ENCODE measurements at places on chromosomes 12 and 14.

DNA sequence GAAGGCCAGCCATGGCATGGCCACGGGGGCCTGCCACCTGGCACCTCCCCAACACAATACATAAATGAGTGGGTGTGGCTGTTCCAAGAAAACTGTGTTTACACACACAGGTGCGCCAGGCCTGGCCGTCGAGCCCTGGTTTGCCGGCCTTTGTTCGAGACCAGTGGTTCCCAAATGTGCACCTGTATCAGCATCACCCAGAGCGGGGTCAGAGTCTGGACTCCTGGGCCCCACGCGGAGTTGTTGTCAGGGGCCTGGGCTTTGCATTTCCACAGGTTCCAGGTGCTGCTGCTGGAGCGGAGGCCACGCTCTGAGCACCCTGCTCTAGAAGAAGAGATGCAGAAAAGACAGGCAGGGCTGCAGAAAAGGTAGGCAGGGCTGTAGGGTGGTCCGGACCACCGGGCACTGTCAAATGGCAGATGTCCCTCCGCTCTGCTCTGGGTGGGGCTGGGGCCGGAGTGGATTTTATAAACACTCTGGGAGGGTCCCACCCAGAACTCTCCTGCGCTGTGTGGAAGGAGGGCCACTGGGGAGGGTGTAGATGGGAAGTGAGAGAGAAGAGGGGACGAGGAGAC, 4.2 kb upstream of the ASPG start:
- no peak for DNase-seq

DNA sequence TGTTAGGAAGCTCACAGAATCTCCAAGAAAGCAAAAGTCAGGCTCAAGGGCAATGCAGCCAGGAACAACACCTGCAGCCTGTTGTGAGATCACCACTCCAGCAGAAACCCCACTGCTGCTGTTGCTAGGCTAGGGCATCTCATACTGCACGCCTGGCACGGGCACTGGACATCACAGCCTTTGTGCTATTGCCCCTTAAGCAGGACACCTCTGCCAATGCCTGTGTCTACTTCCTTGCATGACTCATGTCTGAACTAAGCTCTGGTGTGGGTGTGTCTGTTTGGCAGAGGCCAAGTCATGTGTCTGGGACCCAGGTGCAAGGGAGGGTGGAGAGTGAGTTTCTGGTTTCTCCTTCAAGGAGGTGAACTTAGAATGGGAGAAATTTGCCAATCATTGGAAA, 10.0 kb upstream of the DDX47 start:
- DNase-seq: peak; percentile 87

DNA sequence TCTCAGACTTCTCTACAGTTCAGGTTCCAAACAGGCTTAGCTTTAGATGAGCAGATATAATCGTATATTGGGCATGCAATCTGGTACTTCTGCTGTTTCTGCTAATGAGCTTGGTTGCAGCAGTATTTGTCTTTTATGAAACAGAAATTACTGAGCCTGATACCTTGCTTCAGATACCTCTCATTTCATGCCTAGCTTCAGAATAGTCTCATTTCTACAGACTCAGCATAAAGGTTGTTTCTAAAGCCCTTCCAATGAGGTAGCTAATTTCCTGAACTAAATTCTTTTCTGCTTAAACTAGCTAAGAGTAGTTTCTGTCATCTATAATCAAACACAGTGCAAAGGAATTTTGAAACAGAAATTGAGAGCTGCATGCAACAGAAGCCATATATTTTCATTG, 275.0 kb upstream of the KITLG start:
- no peak for DNase-seq

- no peak for DNase-seq
These were observed 582 bp downstream of the LRRIQ1 start for GRCh38 chr12:85036733-85037132.

GRCh38 chr12:109817627-109818231, 15.5 kb downstream of the TRPV4 start:
- DNase-seq: no peak

DNA sequence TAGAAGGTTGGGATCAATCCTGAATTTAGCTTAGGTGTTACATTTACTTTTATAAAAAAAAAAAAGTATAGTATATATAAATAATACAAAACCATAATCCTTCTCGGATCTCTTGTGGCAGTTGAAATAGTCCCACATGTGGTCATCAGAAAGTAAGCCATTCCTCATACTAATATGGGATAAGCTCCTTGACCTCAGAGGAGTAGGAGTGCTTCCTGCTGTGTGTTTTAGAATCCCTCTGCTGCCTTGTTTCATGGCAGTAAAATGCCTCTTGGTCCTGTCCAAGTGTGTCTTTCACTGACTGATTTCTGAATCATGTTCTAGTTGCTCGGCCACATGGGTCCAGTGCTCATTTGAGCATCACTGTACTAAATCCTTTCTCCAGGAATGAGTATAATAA, 117.0 kb downstream of the NTN4 start:
- no peak for DNase-seq

- DNase-seq: no peak
These were observed 20.7 kb downstream of the NT5DC3 start for GRCh38 chr12:103820361-103820760.

DNA sequence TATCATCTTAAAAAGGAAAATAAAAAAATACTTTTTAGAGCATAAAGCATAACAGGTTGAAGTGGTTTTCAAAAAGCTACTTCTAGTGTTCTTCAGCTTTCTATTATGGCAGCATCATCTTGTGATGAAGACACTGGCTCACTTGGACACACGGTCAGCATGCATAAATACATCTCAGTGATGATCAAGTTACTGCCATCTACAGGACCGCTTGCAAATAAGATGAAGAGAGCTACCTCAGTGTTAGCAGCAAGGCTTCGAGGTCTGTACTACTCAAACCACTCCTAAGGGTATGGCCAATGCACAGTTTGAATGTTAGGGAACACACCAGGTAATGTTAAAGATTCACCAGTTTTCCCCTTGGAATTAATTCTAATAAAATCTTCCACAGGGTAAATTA, 58.8 kb downstream of the GALC start:
- peak; percentile 6 for DNase-seq

- peak; percentile 95 for DNase-seq
These were observed 23.5 kb upstream of the PTPRB start for GRCh38 chr12:70660620-70661219.

GRCh38 chr14:52455291-52456088, 96.8 kb downstream of the TXNDC16 start:
- DNase-seq: peak; percentile 22

GRCh38 chr12:13288937-13289652, 92.6 kb downstream of the EMP1 start:
- no peak for DNase-seq

DNA sequence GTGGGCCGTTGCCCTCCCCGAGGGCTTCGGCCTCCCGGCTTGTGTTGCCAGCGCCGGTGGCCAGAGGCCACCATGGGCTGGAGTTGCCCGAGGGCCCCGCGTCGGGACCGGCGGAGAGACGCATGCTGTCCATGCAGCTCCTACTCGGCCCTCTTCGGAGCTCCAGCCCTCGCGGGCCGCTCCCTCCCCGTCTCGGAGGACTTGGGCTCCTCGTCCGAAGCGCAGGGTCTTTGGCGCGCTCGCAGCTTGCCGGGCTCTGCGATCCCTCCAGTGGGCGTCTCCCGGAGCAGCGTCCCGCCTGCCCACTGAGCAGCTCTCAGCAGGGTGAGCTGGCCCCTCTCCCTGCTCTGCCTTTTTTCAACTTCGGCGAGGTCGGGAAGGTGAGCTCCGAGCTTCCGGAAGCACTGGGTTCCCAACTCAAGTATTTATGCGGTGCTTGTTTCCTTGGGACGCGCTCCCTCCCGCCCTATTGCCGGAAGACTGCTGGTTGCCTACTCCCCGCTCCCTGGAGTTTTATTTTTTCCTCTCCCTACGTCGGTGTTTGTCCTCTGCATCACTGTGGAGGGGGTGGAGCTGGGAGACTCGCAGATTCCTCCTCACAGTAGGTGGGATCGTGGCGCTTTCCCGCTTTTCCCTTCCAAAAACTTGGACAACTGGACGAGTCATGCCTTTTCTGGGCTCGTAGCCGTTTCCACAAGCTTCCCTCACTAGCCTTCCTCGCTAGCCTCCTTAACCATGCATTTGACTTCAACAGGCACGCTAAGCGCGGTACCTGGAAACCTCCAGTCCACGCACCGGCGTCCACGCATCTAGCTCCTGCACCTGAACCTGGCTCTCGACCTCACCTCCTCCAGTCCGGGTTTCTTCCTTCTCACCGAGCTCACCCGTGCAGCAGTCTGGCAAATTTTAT, at the start of gene AVPR1A:
Gene AVPR1A, minus strand, starts transcription at position 489 of the 910 bp plus-strand sequence. Its CDS starts 365 bp downstream, at position 124.
- DNase-seq: no peak

- DNase-seq: peak; percentile 79
These were observed 9.0 kb downstream of the PITPNM2 start for GRCh38 chr12:123141615-123142517.

- DNase-seq: no peak
These were observed 2.8 kb upstream of the AAAS start for GRCh38 chr12:53324113-53324778.

DNA sequence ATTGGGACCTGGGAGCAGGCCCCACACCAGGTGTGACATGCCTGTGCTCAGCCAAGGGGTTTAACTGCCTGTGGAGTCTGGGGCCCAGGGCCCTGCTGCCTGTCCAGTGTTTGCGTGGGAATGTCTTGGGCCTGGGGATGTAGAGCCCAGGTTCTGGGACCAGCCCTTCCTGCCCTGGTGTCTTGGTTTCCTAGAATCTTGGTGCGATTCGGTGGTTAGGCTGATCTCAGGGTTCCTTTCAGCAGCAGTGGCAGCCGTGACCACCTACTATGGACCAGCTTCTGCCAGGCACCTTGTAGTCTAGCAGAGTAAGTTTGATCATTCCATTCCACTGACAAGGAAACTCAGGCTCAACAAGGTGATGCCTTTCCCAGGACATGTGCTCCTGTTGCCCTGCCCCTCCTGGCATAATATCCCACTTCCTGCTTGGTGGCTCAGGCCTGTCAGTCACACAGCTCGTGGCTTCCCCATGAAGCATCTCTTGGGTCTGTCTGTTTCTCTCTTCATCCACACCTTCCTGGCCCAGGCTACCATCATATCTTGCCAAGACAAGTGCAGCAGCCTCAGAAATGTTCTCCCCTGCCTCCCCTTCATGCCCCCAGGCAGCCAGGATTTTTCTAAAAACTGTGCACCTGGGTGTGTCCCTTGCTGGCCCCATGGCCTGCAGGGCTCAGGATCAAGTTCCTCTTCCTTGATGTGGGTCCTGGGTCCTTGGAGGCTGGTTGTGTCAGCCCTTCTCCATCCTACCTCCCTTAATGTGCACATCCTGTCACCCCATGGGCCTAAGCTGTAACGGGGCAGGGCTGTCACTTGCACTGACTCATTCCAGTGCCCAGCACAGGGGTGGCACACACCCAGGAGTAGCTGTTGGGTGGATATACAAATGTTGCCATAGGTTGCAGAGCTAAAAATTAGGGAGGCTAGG, 101.6 kb downstream of the SLC25A47 start:
- no peak for DNase-seq

GRCh38 chr12:109098183-109098604, 797 bp downstream of the UNG start:
- peak; percentile 65 for DNase-seq
